ENCODE measurements at places on chromosomes 12 and 14. TPM values are rescaled to one million over a fixed set of nuclear protein-coding genes. Genes with fewer than 3 reads are reported as not detected.

MYO1H gene
- not detected for total RNA-seq

PUS7L gene
- 10.6 TPM for total RNA-seq

TPPP2 gene
- not detected for total RNA-seq

PTGR2 gene
- total RNA-seq: 6.2 TPM

RAD51AP1 gene
- total RNA-seq: 48.2 TPM

DEGS2 gene
- total RNA-seq: not detected

CMKLR1 gene
- total RNA-seq: 0.32 TPM

TAS2R42 gene
- not detected for total RNA-seq

NYNRIN gene
- 10.3 TPM for total RNA-seq

KRT78 gene
- not detected for total RNA-seq

FZD10 gene
- total RNA-seq: 14.2 TPM

CLEC4D gene
- total RNA-seq: not detected
